Naive thymus-derived CD8-positive, alpha-beta T cell (primary cell): ENCODE measurements at places on chromosomes 2 and 18.

- DNase-seq = no peak
These were observed 60.7 kb downstream of the COL6A3 start for GRCh38 chr2:237353215-237353614.

DNA sequence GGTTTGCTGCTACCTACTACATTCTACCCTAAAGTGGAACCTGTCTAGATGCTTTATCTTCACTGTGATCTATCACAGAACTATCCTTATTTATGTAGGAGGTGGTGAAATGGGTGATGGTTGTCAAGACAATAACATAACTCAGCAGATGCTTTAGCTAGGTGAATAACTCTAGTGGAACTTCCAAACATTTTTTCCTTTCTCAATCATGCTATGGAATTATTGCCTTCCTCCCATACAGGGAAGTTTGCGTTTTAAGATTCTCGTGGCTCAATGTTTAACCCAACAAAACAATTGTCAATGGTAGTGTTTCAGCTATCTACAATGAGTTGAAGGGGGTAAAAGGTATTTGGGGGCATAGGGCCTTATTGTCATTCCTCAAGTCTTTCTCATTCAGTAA, 82.6 kb upstream of the GLI2 start:
- no peak for DNase-seq

- DNase-seq = no peak
These were observed 245.7 kb downstream of the IKZF2 start for GRCh38 chr2:212905640-212906201.

- DNase-seq = no peak
These were observed 99.0 kb upstream of the MCFD2 start for GRCh38 chr2:47014564-47015051.

- no peak for DNase-seq
These were observed 74.0 kb downstream of the CMPK2 start for GRCh38 chr2:6791682-6792081.

DNA sequence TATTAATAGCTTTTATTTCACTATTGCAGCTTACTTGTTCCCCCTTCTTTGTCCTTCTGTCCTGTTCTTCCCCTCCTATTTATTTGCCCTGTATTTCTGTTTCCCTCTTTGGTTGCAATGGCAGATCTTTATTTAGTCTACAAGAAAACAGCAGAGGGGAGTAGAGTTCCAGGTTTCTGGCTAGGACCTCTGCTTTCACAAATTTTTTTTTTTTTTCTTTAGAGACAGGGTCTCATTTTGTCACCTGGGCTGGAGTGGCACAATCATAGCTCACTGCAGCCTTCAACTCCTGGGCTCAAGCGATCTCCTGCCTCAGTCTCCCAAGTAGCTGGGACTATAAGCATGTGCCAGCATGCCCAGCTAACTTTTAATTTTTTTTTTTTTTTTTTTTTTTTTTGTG, 188.1 kb upstream of the SPRED2 start:
- no peak for DNase-seq
